ENCODE measurements at places on chromosomes 2 and 18.
A peak's percentile ranks its signal among the peaks of the same experiment; 100 is the strongest.

GRCh38 chr2:189049709-189050164 lies 75.6 kb downstream of the COL3A1 start:
- no peak for DNase-seq

GRCh38 chr18:31267823-31268481 lies 50.0 kb upstream of the DSG1 start:
- DNase-seq, result no peak

GRCh38 chr2:38075507-38076151 lies at the start of gene CYP1B1:
TSS of gene CYP1B1 (minus strand) at chr2:38076151. CDS start at chr2:38075388, 763 bp downstream.
- no peak for DNase-seq

DNA sequence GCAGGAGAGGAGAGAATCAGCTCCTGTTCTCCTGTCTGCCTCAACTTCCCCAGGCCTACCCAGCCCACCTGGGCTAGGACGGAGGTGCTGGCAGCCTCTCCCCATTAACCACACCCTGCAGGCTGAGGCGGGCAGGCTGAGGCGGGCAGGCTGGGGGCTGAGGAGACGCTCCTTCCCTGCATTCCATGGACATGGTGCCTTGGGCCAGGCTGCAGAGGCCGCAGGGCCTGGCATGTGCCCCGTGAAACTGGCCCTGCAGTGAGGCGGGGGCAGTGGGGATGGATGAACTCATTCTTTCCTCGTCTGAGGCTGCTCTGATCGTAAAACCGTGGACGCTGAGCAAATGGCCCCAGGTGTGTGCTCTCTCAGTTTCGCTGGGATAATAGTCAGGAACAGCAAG lies 84.7 kb upstream of the LAPTM4A start:
- DNase-seq, result no peak

- DNase-seq, result no peak
Observed at GRCh38 chr2:239479471-239479870, 78.7 kb upstream of the HDAC4 start.

DNA sequence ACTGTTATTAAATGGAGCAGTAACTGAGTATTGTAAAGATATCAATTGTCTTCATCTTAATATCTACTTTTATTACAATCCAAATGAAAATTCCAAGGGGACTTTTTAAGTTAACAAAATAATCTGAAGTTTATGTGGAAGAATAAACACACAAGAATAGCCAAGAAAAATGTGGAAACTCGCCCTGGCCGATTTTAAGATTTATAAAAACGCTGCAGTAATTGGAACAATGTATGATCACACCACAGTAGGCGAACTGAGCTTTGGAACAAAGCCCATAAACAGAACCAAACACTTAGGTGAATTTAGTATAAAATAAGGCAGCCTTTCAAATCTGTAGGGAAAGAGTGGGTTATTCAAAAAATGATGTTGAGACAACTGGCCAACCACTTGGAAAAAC lies 96.3 kb downstream of the ANTXR1 start:
- no peak for DNase-seq

- no peak for DNase-seq
Observed at GRCh38 chr2:98634406-98635092, 26.2 kb downstream of the UNC50 start.

GRCh38 chr2:36756438-36756837 lies 59.9 kb downstream of the VIT start:
- DNase-seq, result peak; percentile 8

DNA sequence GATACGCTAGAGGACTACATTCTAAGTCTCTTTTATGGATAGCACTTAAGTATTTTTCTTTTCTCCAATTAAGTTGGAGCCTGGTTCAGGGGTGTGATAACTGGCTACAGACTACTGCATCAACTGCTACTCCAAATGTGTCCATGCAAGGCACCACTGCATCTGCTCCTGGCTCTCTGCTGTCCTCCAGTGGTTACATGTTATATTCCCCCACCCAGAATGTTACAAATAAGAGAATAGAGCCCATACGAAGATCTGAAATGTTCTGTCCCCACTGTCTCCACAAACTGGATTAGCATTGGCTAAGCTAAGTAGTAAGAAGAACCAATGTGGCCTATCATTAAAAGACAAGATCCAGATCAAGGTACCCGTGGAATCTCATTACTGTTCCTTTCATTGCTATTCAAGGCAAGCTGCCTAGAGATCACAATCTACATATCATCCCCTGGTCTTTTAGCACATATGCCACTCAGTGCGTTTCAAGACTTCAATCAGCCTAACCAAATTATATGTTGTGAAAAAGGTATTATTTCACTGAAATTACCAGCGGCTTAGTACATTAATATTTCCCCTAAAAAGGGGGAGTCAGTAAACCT lies 308.3 kb upstream of the SLC8A1 start:
- peak; percentile 9 for DNase-seq

Data from astrocyte of the cerebellum (primary cell).